Eye (tissue), 1 donor: ENCODE measurements at places on chromosomes 12 and 14.

DNA sequence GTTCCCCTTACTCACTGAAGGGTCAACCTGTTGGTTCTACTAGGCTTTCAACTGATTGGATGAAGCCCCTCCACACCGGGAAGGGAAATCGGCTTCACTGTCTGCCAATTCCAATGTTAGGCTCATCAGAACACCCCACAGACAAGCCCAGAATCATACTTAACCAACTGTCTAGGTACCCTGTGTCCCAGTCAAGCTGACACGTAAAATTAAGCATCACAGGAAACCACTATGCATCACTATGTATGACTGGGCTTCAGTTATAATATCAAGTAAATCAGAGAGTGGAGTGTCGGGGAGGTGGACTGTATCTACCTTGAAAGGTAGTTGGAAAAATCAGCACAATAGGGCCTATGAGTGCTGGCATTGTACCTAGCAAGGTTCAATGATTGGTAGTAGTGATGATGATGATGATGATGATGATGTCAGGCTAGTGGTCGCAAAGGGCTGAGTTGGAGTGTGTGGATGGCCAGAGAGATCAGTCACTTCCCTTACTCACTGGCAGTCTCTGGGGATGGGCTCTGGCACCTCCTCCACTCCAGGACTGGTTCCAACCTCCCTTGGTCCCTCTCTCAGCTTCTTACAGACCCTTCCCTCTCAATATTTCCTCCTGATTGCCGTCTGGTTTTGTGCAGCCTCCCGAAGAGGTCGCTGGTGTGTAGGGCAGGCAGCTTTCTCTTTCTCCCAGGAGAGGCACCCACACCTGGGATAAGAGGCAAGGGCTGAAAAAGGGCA, 3.3 kb upstream of the ATG101 start:
- DNase-seq: no peak

- no peak for DNase-seq
Measured at GRCh38 chr14:95290021-95290420, 29.7 kb downstream of the CLMN start.

DNA sequence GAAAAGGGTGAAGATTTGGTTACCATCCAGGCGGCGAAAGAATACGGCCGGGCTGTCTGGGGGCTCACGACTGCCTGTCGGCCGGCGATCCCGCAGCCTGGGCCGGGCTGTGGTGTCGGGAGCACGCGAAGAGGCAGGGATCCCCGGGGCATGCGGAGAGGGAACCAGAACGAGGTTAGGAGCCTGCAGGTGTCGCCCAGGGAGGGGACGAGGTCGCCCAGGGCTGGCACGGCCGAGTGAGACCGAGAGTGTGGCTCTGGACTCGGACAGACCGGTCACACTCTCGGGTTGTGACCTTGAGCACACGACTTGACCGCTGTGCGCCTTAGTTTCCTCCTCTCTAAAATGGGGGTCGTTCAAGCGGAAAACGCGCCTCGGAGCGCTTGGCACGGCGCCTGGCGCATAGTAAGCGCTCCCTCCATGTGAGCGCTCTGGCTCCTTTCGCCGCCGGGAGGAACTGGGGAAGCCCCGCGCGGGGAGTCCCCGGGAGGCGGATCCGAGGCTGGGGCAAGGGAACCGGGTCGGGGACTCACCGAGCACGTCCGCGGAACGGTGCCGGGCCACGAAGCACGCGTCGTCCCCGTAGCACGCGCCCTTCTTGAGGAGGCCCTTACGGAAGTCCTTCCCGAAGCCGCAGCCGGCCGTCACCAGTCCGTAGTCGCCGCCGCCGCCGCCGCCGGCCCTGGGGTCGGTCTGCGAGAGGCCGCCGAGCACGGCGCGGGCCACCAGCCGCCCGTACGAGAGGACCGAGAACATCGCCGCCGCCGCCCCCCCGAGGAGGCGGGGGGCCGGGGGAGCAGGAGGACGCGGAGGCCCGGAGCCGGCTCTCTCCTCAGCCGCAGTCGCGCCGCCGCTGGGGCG, 612 bp downstream of the PPTC7 start:
- peak; percentile 83 for DNase-seq

DNA sequence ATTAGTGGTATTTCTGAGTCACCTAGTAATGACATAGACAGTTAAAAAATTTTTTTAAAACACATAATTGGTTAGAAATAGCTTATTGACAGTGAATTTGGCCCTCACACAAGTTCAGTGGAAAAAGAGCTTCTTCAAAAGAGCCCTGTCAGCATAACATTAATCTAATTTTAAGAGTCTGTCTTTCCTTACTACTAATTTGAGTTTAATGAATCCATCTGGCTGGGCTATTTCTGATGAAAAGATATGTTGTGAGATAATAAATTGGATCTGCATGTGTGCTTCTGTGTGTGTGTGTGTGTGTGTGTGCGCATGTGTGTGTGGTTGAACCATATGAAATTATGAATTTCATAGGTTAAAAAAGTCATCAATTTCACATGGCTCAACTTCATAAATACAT, 1045.2 kb downstream of the FLRT2 start:
- peak; percentile 2 for DNase-seq

DNA sequence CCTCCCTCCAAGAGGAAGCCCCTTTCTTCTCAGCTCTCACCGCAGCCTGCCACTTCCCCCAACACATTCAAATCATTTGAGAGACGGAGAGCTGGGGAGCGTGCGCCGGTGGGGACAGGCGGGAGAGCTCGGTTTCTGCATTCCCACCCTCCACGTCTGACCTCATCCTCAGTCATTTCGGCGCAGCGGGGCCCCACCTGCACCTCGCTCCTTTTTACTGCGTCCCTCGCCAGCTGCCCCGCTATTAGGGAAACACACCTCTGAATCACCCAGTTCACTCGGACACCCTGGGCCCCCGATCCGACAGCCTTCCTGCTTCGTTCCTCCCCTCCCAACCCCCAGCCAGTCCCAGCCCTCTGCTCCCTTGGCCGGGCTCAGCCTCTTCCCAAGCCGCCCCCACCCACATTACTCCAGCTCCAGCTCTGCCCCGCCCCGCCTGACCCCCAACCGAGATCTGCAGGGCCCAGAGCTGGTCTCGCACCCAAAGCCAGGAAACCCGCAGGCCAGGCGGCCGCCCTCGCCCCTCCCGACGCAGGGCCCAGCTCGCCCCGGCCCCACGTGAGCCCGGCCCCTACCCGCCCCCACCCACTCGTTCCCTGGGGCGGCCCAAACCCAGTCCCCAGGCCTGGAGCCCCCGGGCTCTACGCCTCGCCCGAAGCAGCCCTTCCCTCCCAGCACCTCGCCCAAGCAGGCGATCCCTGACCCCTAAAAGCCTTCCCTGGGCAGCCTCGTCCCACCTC, 783 bp downstream of the CORO1C start:
- peak; percentile 88 for DNase-seq

DNA sequence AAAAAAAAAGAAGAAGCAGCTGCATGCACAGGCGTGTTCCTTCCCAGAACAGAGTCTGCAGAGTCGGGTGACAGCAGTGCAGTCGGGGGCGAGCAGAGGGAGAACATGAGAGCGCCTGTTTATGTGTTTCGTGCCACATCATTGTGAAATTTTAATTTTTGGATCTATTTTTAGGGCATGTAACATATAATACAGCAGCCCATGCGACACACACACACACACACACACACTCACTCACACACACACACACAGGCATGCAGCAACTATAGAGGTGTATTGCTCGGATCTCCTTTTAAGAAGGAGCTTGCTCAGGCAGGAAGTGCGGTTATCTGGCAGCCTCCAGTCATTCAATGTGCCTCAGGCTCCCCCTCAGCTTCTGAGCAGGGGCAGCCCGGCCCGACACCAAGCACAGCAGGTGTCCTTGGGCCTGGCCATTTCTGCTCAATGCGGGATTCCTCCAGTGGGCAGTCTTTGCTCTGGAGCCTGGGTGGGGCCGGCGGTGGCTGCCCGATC, 71.8 kb downstream of the ZNF664 start:
- no peak for DNase-seq

DNA sequence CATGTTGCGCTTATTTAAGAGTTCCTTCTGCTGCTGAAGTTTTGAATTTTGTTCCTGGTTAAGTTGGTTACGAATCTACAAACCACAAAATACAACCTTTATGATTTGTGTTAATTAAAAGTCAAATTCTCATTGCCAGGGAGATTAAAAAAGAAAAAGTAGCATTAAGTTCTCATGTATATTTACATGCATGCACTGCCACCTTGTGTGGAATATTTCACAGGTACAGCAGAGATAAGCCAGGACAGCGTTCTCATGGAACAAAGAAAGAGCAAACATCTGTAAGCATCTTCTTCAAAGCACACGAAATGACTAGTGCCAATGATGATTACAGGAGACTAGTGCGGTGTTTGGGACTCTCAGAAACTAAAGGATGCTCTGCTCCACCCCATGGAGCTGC, 34.2 kb downstream of the ZFYVE21 start:
- DNase-seq: no peak

GRCh38 chr12:6764011-6764828, 1.9 kb upstream of the PTMS start:
- DNase-seq: peak; percentile 99

DNA sequence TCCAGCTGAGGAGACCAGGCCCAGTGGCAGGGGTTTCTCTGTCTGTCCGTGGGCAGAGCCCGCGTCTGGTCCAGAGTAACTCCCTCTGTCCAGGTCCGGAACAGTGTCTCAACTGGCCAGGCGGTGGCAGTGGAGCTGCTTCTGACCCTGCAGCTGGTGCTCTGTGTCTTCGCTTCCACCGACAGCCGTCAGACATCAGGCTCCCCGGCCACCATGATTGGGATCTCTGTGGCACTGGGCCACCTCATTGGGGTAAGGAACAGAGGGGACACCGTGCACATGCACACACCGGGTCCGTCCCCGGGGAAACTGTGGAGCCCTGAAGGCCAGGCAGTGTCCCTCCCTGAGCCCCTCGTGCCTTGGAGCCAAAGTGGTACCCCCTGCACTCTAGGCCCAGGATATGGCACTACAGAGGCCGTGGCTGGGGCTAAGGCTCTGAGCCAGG, 1.5 kb downstream of the AQP6 start:
- peak; percentile 82 for DNase-seq

GRCh38 chr14:69086537-69086936, 66.4 kb downstream of the DCAF5 start:
- DNase-seq: no peak

- DNase-seq: peak; percentile 19
Measured at GRCh38 chr12:55847033-55847432, 4.3 kb upstream of the MMP19 start.

DNA sequence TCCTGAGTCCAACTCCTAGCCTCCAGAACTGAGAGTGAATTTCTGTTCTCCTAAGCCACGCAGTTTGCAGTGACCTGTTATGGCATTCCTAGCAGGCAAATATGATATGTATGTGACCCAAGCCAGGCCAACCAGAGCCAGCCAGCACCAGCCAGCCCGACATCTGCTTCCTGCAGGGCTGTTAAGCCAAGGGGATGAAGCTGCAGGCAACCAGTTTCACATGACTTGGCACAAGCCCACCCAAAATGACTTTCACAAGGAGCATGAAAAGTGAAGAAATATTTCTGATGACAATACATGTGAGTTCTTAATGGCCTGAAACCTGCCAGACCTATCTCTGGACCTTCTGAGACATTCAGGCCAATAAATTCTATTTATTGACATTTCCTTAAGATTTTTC, 68.1 kb downstream of the ITPK1 start:
- DNase-seq: no peak

- peak; percentile 95 for DNase-seq
Measured at GRCh38 chr12:54214553-54215406, 26.0 kb upstream of the SMUG1 start.

- DNase-seq: no peak
Measured at GRCh38 chr14:31208546-31209424, 1.2 kb upstream of the HECTD1 start.

- no peak for DNase-seq
Measured at GRCh38 chr12:10959804-10960203, 20.7 kb upstream of the TAS2R14 start.

DNA sequence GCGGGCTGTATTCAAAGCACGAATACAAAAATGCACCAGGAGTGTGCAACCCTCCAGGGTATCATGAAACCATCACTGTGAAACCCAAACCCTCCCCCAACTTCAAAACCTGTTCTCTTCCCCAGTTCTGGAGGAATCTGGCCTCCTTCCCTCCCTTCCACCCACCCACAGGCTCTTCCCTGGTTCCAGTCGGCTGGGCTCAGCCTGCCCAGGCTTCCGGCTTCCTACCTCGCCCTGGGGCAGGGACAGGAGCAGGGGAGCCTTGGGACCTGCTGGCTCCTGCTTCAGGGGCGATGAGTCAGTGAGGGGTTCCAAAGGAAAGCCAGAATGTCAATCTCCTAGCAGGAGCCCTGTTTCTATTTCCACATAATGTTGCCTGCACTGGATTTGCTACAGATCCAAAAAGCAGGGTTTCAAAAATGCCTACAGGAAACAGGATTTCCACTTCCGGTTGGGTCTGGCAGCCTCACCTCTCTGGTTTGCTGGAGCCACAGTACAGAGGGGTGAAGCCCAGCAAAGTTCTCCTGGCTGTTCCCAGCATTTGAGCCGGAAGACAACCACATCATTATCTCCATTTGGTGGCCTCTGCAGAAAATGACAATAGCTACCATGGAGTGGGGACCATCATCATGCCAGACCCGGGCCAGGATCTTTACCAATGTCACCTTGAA, 278.3 kb downstream of the DPF3 start:
- DNase-seq: no peak

GRCh38 chr12:3123729-3124128, 46.5 kb downstream of the TSPAN9 start:
- DNase-seq: no peak

GRCh38 chr12:123962513-123962912, 10.1 kb downstream of the CCDC92 start:
- no peak for DNase-seq

DNA sequence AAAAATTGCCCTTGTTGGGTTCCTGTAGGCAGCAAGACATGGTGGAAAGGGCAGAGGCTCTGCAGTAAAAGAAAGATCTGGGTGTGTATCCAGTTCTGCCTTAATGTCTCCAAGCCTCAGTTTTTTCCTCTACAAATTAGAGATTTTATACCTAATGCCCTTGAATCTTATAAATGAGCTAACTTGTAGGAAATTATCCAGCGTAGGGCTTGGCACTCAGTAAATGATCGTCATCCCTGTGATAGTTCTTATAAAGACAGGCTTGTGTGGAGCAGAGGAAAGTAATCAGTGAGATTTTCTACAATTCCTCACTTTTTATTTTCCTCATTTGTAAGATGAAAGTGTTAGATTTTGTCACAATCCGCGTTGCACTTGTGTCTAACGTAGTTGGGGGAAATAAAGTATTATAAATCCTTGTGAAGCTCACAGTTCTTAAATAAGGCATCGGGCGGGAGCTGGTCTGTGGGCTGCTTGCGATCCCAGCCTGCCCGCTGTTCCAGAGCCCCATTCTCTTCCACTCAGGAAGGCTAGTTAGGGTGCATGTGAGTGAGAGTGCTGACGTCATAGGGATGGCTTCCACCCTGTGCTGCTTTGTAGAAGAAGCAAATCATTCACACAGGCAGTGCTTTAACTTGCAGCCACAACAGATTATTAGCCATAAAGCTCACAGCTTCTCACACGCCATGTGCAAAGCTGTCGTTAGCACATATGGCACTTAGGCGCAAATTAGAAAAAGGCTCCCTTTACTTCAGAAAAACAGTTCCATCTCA, 87.6 kb downstream of the EML1 start:
- peak; percentile 60 for DNase-seq

DNA sequence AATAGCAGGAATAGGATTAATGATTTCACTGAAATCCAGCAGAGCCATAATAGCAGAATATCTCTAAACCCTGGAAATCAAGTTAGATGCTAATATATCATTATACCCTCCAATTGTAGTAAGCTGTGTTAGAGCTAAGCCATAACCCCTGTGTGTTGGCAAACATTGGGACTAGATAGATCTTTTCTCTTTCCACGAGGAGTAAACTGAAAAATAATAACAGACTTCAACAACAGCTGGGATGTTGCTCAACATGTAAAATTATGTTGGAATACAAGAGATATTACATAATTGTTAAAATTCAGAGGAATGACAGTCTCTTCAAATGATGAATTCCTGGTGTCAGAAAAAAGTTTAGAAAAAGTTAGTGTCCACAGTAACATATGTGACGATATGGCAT, 383.8 kb downstream of the SNAPC1 start:
- DNase-seq: no peak
